Mesangial cell (primary cell): ENCODE measurements at places on chromosomes 3 and 15. TPM values are rescaled to one million over a fixed set of nuclear protein-coding genes. Genes with fewer than 3 reads are reported as not detected.

The CPNE4 gene
- 0.16 TPM in 1 of 2 replicates, not detected in the other for total RNA-seq

The P2RY13 gene
- not detected in 2 replicates for total RNA-seq

The PIERCE2 gene
- 1.6 and 2.1 TPM in 2 replicates for total RNA-seq

The NME9 gene
- 1.1 TPM in 1 of 2 replicates, not detected in the other for total RNA-seq

The CCR3 gene
- total RNA-seq, result not detected in 2 replicates

The GP9 gene
- not detected in 2 replicates for total RNA-seq

The CLDN18 gene
- not detected in 2 replicates for total RNA-seq

The CMTM8 gene
- 7.3 and 8.9 TPM in 2 replicates for total RNA-seq

The FGD5 gene
- under 0.01 and 0.51 TPM in 2 replicates for total RNA-seq
